Peyer's patch (tissue), 4 donors: ENCODE measurements at places on chromosomes 2 and 18.

DNA sequence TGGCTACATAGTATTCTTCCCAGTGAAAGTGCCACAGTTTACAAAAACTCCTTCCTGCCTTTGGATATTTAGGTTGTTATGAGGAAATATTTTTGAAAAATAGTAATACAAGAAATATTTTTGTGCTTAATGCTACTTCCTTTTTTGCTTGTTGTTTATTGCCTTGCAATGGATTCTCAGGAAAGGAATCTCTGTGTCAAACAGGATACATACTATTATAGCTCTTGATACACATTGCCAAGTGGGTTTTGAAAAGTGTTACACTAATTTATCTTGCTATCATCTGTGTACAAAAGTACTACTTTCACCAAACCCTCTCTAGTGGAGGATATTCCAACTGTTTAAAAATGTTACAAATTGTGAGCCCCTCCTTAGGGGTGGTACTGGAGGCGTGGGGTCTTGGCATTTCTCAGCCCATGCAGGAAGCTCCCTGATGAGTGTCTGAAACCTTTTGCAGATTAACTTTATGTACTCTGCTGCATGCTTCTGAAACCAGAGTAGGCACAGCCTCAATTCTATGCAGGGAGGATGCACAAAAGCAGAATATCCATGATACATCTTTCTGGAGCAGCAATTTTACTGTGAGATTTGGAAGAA lies 54.5 kb downstream of the EVA1A start:
- no peak for DNase-seq

DNA sequence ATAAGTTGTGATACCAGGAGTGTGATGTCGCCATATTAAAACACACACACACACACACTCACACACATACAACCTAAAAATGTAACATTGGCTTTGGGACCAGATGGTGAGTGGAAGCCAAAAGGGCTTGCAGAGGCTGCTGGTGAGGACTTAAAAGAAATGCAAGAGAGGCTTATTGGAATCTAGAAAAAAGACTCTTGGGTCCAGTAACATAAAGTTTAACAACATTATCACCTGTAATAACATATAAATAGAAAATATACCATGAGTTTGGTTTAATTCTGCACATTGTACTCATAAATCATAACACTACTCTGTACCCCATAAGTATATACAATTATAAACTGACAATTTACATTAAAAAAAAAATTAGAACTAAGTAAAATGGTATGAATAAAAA lies 74.4 kb upstream of the MYCN start:
- DNase-seq = no peak

GRCh38 chr2:29119211-29119610 lies 4.0 kb downstream of the CLIP4 start:
- no peak for DNase-seq

GRCh38 chr18:25099895-25100294 lies 252.1 kb downstream of the ZNF521 start:
- DNase-seq = no peak

GRCh38 chr2:217360781-217361482 lies 501.1 kb upstream of the TNP1 start:
- no peak for DNase-seq

GRCh38 chr2:128425216-128425615 lies 106.5 kb upstream of the HS6ST1 start:
- peak; percentile 15 for DNase-seq

- no peak for DNase-seq
Measured at GRCh38 chr18:8996771-8997432, 105.6 kb upstream of the NDUFV2 start.

- no peak for DNase-seq
Measured at GRCh38 chr2:240788482-240788881, 31.5 kb downstream of the KIF1A start.

GRCh38 chr2:167135706-167136105 lies 247.4 kb downstream of the XIRP2 start:
- DNase-seq = no peak

- DNase-seq = peak; percentile 81
Measured at GRCh38 chr2:101419096-101419663, 31.9 kb upstream of the CREG2 start.
